Skeletal muscle tissue (tissue), 5 donors: ENCODE measurements at places on chromosomes 2 and 18. TPM values are rescaled to one million over a fixed set of nuclear protein-coding genes. Genes with fewer than 3 reads are reported as not detected.

Gene CAPN14
- not detected for total RNA-seq

Gene GREB1
- 6.8 TPM for total RNA-seq

Gene NEURL3
- total RNA-seq, result not detected

Gene ANKRD30B
- total RNA-seq, result under 0.01 TPM

Gene SETBP1
- total RNA-seq, result 13.6 TPM

Gene NAT8
- total RNA-seq, result not detected

Gene TDRD15
- not detected for total RNA-seq

Gene CYP20A1
- total RNA-seq, result 30.8 TPM

Gene EVX2
- under 0.01 TPM for total RNA-seq

Gene TTN
- 2,245 TPM for total RNA-seq

Gene PLGLB2
- 2.1 TPM for total RNA-seq

Gene ANO7
- not detected for total RNA-seq

Gene PLB1
- total RNA-seq, result 1.0 TPM

Gene TMEM182
- total RNA-seq, result 152 TPM

Gene RNF152
- 17.2 TPM for total RNA-seq

Gene IMP4
- total RNA-seq, result 32.9 TPM
